D721Med (cell line): ENCODE measurements at places on chromosomes 5 and 9.

GRCh38 chr5:35096216-35096615 is 48.5 kb upstream of the AGXT2 start:
- no peak for DNase-seq

GRCh38 chr5:82244854-82245635 is 33.1 kb downstream of the RPS23 start:
- no peak for DNase-seq

DNA sequence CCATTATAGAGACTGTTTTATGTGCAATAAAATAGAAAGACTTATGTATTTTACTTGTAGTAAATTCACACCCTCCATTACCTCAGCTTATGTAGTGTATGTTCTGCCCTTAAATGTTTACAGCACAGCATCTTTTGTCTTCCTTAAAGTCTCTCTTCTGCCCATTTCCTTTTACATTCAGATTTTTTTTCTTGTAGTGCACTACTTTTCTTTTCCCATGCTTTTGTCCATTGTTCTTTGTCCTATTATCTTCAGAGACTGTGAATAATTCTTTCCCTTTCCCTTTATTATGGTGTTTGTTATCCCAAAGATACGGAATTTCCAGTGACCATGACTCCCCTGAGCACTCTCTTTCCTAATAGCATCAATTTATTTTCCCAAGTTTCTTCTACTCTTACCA is 66.1 kb upstream of the TYRP1 start:
- no peak for DNase-seq

GRCh38 chr9:95494022-95494415 is 22.8 kb downstream of the PTCH1 start:
- DNase-seq, result peak; percentile 55

- DNase-seq, result no peak
These were observed 6.3 kb downstream of the PRR7 start for GRCh38 chr5:177452688-177453638.
